CD8-positive, alpha-beta memory T cell (primary cell): ENCODE measurements at places on chromosomes 12 and 14. TPM values are rescaled to one million over a fixed set of nuclear protein-coding genes. Genes with fewer than 3 reads are reported as not detected.

The C14orf93 gene
- 8.3 TPM for total RNA-seq

DNA sequence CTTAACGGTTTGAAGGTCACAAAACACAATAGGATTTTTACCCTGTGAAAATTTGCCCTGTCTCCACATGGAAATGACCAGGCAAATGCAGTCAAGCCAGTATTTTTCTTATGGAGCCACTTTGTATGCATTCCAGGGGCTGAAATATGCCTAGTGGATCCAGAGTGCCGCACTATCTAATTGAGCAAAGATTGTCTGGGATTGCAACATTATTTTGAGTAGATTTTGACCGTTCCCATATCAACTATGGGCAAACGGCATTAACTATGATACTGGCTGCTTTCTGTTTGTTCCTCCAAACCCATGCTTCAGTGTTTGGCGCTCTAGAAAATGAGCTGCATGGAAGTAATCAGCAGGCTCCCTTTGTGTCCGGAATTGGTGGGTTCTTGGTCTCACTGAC is 223.0 kb downstream of the BTG1 start:
- no peak for DNase-seq

DNA sequence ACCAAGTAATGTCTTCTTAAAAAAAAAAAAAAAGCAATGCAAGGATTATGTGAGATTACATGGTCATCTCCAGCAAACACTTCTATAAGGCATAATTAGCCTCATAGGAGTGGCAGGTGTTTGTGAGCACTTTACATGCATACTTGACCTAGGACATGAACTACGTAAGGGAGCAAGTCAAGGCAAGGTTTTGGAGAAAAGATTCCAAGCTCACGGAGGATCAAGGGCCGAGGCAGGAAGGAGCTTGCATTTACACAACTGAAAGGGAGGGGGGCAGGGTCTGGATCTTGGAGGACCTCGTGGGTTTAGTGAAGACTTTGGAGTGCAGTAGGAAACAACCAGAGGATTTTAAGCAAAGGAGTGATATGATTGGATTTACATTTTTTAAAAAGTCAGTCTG is 112.5 kb downstream of the CCER1 start:
- no peak for DNase-seq

DNA sequence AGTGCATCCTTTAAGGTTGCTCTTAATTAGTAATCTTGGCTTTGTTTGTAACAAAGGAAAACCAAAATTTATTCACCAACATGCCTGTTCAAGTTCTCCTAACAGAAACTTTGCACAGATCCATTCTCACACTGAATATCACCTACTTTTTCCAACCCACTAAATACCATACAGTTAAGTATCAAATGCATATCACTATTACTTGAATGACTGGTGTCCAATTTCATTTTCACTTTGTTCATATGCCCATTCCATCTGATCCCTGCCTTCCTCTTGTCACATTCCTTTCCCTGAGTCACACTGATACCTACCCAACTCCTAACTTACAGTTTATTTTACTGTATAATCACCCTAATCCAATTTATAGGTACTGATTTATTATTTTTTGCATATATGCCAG is 286.4 kb downstream of the NELL2 start:
- no peak for DNase-seq

GRCh38 chr14:71703477-71703876 is 228.8 kb upstream of the RGS6 start:
- no peak for DNase-seq

- DNase-seq: no peak
These were observed 92.8 kb upstream of the PTHLH start for GRCh38 chr12:28065374-28065773.
